ENCODE measurements at places on chromosomes 2 and 18.
A peak's percentile ranks its signal among the peaks of the same experiment; 100 is the strongest.

- DNase-seq = no peak
Observed at GRCh38 chr2:29216609-29216909, 101.3 kb downstream of the CLIP4 start.

- no peak for DNase-seq
Observed at GRCh38 chr2:223952280-223952968, 4.8 kb upstream of the MRPL44 start.

- DNase-seq = no peak
Observed at GRCh38 chr2:1168846-1169245, 218.2 kb downstream of the SNTG2 start.

GRCh38 chr2:43293744-43294695 is 67.6 kb upstream of the ZFP36L2 start:
- DNase-seq = peak; percentile 49

GRCh38 chr2:199433204-199433832 is 24.4 kb downstream of the SATB2 start:
- DNase-seq = no peak

- DNase-seq = no peak
Observed at GRCh38 chr2:129721846-129722245, 257.6 kb upstream of the RAB6C start.

DNA sequence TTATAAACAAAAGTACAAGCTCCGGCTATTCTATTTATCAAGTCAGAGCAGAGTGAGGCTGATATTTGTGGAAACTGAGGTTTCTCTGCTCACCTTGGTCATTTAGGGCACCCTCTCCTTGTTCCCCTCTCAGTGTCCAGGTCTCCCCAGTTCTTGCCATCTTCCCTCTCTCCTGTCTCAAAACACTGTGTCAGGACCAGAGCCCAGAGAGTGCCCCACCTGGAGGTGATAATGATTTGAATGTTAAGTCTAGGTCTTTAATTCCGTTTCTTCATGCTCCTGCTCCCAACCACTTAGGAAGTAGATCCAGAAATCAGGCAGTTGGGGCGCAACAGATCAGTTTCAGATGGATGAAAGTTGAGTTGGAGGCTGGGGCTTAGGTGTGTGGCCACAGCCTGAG is 9.2 kb upstream of the ADCY3 start:
- DNase-seq = no peak

GRCh38 chr2:133718688-133719201 is 150.5 kb upstream of the NCKAP5 start:
- DNase-seq = no peak

- no peak for DNase-seq
Observed at GRCh38 chr2:231133365-231134099, 8.7 kb upstream of the HTR2B start.

DNA sequence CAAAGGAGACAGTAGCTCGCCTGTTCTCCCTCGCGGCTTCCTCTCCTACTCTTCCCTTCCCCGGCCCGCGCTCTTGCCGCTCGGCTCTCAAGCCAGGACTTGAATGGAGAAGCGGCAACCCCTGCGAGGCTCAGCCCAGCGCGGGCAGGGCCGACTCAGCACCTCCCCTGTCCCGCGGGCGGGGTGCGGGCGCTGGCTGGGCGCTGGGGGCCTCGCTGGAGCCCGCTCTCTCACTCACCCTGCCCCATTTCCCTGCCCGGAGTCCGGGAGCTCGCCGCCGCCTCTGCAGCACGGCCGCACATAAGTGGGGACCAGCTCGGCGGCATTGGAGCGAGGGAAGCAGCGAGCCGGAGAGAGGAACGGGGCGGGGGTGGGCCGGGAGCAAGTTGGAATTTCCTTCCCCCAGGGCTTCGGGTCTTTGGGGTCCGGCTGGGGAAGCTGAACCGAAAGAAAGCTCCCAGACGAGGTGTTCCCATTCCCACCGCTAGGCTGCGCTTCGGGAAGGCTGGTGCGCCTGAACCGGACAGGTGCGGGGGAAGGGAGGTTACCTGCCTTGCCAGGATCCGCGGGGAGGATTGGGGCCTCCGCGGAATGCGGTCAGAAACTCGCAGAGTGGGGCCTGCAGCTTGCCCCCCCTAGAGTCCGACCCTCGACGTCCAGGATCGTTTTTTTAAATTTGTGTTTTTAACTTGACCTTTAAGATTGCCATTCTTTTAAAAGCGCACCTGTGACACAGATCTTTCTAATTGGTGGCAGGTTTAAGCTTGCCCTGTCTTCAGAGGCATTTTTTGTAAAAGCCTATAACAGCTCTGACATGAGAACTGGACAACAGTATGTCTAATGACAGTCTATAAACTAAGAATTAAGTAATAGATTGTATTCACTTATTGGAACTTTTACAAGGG is at the start of gene COBLL1:
Gene COBLL1 (minus strand): TSS at position 105 of the 905 bp plus-strand sequence. CDS start 627 bp downstream, outside the sequence.
- peak; percentile 61 for DNase-seq

DNA sequence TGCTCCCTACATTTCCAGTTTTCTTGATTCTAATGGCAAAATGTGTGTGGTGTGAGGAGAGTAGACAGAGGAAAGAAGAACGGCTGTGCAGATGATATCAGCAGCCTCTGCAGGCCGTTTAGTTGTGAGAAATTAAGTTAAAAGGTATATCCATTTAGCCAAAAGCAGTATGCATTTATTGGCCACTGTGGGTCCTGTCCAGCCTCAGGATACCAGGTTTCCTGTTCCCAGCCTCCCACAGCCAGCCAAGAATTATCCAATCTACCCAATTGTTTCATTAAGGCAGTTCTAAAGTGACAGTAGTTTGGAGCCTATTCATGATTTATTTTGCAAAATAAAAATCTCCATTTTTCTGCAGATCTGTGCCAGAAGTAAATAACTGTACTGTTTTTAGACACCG is 107.5 kb downstream of the TMEM18 start:
- no peak for DNase-seq

DNA sequence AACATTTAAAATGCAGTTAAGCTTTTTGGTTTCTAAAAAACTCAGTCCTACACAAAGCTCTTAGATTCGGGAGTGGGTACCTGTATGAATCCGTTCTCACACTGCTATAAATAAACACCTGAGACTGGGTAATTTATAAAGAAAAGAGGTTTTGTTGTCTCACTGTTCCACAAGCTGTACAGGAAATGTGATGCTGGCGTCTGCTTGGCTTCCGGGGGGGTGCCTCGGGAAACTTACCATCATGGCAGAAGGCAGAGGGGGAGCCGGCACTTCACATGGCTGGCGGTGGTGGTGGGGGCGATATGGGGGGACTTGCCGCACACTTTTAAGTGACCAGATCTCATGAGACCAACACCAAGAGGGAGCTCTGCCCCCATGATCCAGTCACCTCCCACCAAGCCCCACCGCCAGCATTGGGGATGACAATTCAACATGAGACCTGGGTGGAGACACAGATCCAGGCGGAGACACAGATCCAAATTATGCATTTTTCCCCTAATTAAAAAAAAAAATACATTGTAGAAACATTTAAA is 222.5 kb downstream of the GBX2 start:
- peak; percentile 21 for DNase-seq

GRCh38 chr2:12302140-12302539 is 414.6 kb upstream of the TRIB2 start:
- DNase-seq = peak; percentile 7
